Left cardiac atrium (tissue), 4 donors: ENCODE measurements at places on chromosomes 11 and 22. TPM values are rescaled to one million over a fixed set of nuclear protein-coding genes. Genes with fewer than 3 reads are reported as not detected.

DNA sequence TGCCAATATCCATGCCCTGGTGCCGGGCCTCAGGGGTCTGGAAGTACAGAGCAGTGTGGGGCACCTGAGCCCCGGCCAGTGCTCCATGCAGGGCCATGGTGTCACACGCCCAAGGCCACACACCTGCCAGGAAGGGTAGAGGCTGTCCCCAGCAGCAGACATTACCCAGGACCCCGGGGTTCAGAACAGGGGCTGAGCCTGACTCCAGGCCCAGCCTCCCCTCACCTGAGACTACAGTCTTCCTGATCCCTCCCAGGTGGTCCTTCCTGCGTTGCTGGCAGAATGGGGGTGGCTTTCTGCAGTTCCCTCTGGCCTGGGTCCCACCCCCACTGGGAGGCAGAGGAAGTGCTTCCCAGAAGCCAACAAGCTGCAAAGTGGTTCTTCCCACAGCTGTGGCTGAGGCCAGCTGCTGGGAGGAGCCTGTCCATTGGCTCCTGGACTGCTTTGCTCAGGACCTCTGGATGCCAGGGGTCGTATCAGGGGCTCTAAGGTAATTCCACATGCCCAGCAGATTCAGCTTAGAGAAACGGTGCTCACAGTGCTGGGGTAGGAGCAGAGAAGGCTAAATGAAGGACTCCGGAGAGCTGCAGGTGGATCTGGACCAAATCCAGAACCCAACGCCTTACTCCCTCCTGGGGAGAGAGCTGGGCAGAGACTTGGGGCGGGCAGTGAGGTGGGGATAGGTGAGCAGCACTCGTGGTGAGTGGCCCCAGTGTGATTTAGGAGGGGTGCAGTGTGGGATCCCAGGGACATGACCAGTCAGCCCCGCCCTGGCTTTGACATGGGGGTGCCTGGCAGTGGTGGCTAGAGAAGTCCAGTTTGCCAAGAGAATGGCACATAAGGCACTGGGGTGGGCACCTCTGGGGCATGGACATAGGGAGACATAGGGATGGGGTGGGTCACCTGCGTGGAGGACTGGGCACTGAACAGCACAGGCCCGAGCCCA is 12.6 kb downstream of the TCIRG1 start:
- DNase-seq, result no peak

MYO18B gene
- 142 TPM for total RNA-seq

RGL4 gene
- total RNA-seq, result 0.44 TPM

SEC14L6 gene
- total RNA-seq, result 0.56 TPM

DNA sequence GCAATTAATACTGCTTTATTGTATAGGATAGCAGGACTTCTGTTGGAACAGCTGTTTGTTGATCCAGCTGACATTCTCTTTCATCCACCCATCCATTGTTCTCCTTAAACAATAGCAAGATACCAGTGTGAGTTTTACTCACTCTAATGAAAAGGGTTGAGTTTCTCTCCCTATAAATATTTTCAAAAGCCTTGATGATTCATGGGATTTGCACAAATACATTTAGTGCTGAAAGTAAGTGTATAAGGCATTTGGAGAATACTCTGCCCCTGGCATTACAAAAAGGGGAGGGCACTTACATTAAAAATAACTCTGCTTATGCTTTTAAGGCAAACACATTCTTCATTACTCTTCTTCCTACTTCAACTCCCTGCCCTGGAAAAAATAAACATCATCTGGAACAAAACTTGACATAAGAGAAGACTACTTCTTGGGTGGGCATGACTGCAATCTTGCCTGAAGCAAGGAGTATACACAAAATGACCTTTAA is 634.9 kb downstream of the METTL15 start:
- DNase-seq, result no peak

DNA sequence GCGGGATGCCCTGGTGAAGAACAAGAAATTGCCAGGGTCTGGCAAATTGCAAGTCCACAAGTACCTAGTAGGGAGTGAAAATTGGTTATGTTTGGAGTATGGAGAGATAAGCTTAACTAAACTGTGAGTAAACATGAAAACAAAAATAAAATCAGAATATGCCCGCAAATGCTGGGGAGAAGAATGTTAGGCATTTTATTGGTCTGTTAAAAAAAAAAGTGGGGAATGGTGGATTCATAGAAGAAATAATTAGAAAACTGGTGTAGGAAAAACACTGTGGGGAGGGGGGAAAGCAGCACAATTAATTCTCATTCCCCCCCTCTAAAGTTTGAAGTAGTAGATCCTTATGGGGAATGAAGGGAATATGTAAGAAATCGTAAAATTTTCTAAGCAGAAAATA is 40.6 kb upstream of the HSD17B12 start:
- no peak for DNase-seq

UFD1 gene
- total RNA-seq, result 46.9 TPM

PRG3 gene
- not detected for total RNA-seq

DNA sequence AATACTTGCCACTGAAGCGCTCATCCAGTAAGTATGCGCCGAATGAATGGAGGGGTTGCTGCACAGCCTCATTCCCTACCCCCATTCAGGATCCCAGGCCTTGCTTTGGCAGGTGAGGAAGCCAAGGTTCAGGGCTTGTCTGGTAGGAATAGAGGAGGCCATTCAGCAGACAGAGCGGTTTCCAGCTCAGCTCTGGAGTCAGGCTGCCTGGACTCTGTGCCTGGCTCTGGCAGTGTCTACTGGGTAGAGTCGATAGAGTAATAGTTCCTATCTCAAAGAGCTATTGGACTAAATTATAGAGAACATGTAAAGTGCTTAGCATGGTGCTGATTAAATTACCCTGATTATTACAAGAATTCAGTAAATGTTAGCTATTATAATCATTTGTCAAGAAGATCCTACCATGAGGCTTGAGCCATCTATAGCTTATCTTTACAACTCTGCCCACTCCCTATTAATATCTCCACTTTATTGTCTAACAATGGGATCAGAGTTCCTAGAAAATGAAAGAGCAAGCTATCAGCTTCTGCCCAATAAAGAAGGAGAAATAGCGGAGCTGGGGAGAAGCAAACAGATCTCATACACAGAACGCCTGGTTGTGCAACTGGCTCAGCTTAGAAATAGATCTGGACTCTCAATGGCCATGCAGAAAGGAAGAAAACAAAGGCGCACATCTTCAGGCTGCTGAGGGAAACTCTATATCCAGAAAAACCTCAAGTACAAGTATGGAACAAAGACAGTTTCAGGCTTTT is 6.6 kb upstream of the SNX32 start:
- DNase-seq, result no peak

MRGPRF gene
- 12.4 TPM for total RNA-seq

DNA sequence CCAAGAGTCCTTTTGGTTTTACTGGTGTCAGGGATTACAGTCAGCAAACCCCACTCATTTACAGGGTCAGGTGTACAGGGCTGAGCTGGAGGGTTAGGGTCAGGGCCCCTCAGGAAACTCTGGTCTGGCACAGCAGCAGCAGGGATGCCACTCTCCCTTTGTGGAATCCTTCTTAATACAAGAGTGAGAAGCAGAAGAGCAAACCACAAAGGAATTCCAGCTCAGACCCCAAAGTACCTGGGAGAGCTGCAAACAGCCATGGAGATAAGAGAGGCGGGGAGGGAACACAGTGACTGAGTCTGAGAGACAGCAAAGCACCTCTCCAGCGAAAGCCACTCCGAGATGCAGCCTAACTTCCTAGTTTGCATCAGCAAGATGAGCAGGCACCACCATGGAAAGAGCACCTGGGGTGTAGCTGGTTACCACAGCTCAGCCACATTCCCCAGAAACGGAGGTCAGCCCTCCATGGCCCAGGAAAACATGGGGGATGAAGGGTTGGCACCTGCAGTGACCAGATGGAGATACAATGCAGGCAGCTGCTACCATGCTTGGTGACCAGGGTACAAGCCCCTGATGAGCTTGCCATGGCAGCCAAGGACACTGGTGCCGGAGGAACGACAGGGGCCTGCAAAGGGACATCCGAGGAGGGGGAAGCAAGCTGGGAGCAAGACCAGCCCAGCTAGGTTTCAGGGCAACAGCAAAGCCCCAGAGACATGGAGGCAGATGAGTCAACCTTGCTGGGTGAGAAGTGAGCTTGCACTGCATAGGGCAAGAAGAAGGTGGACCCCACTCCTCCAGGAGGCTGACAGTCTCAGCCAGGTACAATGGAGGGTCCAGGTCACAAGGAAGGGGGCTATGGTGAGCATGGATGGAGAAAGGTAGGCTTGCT is 3.9 kb downstream of the BET1L start:
- no peak for DNase-seq

VPREB1 gene
- not detected for total RNA-seq

ANO9 gene
- 1.6 TPM for total RNA-seq

- DNase-seq, result no peak
Measured at GRCh38 chr11:19284881-19285280, 44.1 kb upstream of the E2F8 start.

GRCh38 chr11:115234794-115235193 is 269.4 kb downstream of the CADM1 start:
- no peak for DNase-seq

- DNase-seq, result no peak
Measured at GRCh38 chr11:44172966-44173365, 77.5 kb downstream of the EXT2 start.

CTSF gene
- total RNA-seq, result 51.0 TPM

DNA sequence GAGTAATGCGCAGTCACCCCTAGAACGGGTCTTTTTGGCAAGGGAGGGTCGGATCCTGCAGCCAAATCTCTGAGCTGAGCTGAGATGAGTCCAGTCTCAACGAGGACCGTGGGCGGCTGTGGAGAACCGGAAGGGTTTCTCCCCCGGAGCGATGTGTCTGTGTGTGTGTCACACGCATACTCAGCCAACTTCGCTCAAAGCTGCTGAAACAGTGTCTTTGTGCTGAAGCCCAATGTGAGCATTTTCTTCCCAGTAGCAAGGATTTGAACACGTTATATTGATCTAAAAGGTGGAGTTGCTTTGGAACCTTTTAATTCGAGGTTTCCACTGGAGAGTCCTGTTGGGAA is 1.4 kb upstream of the CELSR1 start:
- DNase-seq, result peak; percentile 62

GRCh38 chr11:105244160-105244825 is 104.7 kb upstream of the CARD18 start:
- no peak for DNase-seq

GRCh38 chr11:69215784-69216415 is 60.2 kb downstream of the SMIM38 start:
- DNase-seq, result no peak

- DNase-seq, result no peak
Measured at GRCh38 chr11:132685174-132685611, 847.1 kb downstream of the OPCML start.

RAB39A gene
- total RNA-seq, result 1.1 TPM

DNA sequence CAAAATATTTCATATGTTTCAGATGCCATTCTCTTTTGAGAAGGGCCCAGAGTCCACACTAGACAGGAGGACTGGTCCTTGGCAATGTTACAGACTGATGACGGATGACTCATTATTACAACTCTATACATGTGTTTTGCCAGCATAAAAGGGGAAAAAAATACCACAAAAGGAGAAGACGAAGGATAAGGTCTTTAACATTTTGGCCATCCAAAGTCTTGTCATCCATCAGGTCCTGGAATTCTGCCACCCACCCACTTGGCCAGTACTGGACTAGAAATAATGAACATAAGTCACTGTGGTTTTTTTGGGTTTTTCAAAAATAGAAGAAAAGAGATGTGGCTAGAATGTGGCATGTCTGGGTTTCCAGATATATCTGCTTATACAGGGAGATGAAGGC is 57.7 kb upstream of the BDNF start:
- DNase-seq, result no peak

DNA sequence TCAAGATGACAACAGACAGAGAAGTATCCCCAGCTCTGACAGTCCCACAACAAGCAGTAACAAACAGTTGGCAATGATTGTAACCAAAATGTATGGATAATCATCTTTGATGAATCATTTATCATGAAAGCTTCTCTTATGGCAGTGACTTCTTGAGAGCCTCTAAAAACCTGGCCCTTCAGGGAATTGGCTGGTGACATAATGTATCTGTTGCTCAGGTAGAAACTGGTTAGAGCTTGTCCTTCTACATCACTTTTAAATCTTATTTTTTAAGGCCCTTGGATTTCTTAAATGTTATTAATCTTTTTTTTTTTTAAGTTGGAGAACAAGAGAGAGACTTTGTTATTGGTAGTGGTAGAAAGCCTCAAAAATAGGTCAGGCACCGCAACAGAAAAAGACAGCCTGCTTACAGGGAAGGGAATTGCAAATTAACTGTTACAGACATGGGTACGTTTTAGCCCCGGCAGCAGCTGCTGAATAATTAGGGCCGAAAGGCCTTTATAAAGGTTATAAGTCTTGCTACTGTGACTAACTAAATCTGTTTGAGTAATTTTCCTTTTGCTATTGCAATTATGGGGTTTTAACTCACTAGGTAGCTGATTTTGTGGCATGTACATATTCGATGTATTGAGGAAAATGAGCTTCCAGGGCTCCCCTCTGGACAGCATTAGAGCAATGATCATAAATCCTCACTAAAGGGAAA is 207.7 kb upstream of the LRRC4C start:
- no peak for DNase-seq

- no peak for DNase-seq
Measured at GRCh38 chr11:61701242-61701886, 21.2 kb downstream of the DAGLA start.

OR52R1 gene
- total RNA-seq, result not detected

DNA sequence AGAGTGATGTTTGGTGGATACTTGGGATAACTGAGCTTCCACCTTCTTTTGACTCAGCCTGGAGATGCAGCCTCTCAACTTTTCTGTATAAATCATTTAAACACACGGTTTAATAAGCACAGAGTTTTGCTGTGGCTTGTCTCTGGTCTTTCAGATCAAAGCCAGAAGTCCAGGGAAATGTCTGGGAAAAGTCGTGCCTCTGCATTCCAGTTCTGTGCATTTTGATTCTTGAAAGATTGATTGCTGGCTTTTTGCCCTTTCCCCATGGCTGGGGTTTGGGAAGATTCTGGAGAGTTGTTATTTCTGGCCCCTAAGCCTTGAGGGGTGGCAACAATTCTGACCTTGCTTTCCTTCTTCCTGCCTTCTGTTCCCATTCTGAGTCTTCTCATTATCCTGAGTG is 154.1 kb downstream of the COMMD9 start:
- DNase-seq, result no peak

- no peak for DNase-seq
Measured at GRCh38 chr11:114322934-114323333, 26.7 kb downstream of the NNMT start.

DNA sequence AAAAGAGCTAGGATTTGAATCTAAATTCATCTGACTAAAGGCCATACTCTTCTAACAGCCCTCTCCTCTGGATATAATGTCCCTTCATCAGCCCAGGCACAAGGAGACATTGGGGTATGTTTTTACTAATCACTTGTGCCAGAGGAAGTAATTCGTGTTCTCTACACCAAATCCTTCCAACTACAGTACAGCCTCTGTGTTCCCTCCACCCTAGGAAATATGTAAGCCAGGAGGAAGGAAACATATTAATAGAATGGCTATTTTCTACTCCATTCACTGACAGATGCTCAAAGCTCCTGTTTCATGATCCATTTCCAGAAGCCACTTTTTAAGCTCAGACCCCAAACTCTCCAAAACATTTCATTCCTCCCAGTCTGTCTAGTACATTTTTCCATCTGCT is 12.0 kb upstream of the UBQLNL start:
- no peak for DNase-seq
